Activated T-helper 2 cell treated with anti-CD3 and anti-CD28 coated beads, Interferon-gamma antibody, Interleukin-2, Interleukin-4, amounts not matched to agents 10 μg/mL and 5 μg/mL and 100 μg/mL, durations not matched to agents 14 hours and 24 hours and 36 hours (primary cell): ENCODE measurements at places on chromosomes 5 and 9. TPM values are rescaled to one million over a fixed set of nuclear protein-coding genes. Genes with fewer than 3 reads are reported as not detected.

The GAPT gene
- total RNA-seq: not detected in 2 replicates

The BTNL3 gene
- total RNA-seq: not detected in 2 replicates

The DNAH5 gene
- not detected in 2 replicates for total RNA-seq

The GRXCR2 gene
- not detected in 2 replicates for total RNA-seq

The GPR21 gene
- total RNA-seq: 0.59 and 1.0 TPM in 2 replicates

The PFN3 gene
- total RNA-seq: not detected in 2 replicates

The SLC4A9 gene
- total RNA-seq: 0.18 TPM in 1 of 2 replicates, not detected in the other

The PLEKHG4B gene
- not detected in 2 replicates for total RNA-seq

DNA sequence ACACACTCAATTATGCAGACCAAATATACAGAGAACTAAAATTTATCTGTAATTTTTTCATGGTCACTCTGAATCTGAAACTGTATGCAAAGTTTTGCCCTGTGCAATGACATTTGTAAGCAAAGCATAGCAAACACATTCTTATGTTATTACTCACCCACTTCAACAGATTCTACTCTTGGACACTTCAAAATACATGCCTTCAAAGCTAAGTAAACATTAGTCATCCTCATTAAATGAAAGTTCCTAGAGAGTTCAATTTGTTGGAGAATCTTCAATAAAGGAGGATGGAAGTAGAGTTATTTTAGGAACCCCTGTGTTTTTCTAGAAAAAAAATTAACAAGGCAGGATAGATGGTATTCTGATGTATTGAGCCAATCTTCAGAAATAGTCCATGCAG, 639.7 kb upstream of the C9orf72 start:
- H3K27me3 ChIP-seq: no peaks in the 10 kb centered on the region
- no peaks in the 10 kb centered on the region for H3K4me1 ChIP-seq
- H3K27ac ChIP-seq: no peak overlapping the region
- DNase-seq: no peak
- no peak overlapping the region for H3K4me3 ChIP-seq
- no peaks in the 10 kb centered on the region for H3K36me3 ChIP-seq

GRCh38 chr5:83993803-83994202, 273.1 kb upstream of the HAPLN1 start:
- H3K4me1 ChIP-seq: no peaks in the 10 kb centered on the region
- no peak overlapping the region for H3K4me3 ChIP-seq
- H3K36me3 ChIP-seq: no peaks in the 10 kb centered on the region
- DNase-seq: no peak
- H3K27ac ChIP-seq: no peak overlapping the region

GRCh38 chr5:60362158-60362557, 337.8 kb downstream of the DEPDC1B start:
- H3K36me3 ChIP-seq: no peaks in the 10 kb centered on the region
- DNase-seq: no peak
- no peaks in the 10 kb centered on the region for H3K27me3 ChIP-seq
- no peak overlapping the region for H3K4me3 ChIP-seq
- no peaks in the 10 kb centered on the region for H3K4me1 ChIP-seq

- H3K27ac ChIP-seq: peak overlapping the region; percentile 96
- H3K4me1 ChIP-seq: peaks cover 59% of the 10 kb centered on the region
- peak overlapping the region; percentile 77 for H3K4me3 ChIP-seq
Observed at GRCh38 chr9:91193087-91193657, 168.5 kb downstream of the AUH start.

GRCh38 chr9:94554439-94555331, at the start of gene PCAT7:
TSS of gene PCAT7 (plus strand) at chr9:94555083.
- H3K4me1 ChIP-seq: no peaks in the 10 kb centered on the region
- no peaks in the 10 kb centered on the region for H3K36me3 ChIP-seq
- no peak for DNase-seq
- H3K4me3 ChIP-seq: no peak within 1 kb of the TSS
- no peak within 1 kb of the TSS for H3K27ac ChIP-seq
- peaks cover 18% of the 10 kb centered on the region for H3K27me3 ChIP-seq

DNA sequence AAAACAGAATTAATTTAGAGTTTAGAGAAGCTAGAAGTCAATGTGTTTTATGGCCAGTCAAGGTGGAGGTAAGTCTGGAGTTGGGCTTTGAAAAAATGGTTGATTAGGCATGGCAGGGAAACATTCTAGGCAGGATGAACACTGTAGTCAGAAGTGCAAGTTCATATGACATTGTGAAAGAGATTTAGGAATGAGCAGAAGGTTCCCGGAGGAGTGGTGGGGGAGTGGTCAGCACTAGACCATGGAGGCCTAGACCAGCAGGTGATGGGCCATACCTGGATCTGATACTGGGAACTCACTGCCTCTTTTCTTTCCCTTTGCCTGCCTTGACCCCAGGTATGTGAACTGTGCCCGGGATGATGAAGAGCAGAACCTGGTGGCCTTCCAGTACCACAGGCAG, 16.6 kb downstream of the PRDM9 start:
- no peak overlapping the region for H3K4me3 ChIP-seq
- H3K27me3 ChIP-seq: no peaks in the 10 kb centered on the region
- H3K27ac ChIP-seq: no peak overlapping the region

DNA sequence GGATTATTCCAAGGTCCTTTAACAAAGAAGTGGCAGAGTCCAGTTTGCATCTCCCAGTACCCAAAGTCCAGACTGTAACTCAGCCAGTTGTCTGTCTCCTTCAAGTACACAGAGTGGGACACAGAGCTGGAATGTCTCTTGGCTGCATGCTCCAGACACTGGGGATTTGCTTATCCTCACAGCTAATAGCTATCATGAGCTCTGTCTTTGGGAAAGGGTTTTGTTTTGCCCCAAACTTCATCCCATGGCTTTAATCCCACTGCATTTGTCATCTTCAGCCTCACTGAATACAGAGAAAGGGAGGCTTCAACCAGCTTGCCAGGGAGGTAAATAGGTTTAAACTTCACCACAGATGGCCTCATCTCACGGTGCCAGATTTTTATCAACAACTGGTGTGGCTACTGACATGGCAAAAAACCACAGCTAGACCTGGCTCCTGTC, 412.2 kb upstream of the SLC24A2 start:
- H3K36me3 ChIP-seq: no peaks in the 10 kb centered on the region
- no peak for DNase-seq
- peaks cover 4% of the 10 kb centered on the region for H3K27me3 ChIP-seq
- peaks cover 10% of the 10 kb centered on the region for H3K4me1 ChIP-seq
- H3K4me3 ChIP-seq: no peak overlapping the region
- no peak overlapping the region for H3K27ac ChIP-seq

- H3K27me3 ChIP-seq: no peaks in the 10 kb centered on the region
- no peak overlapping the region for H3K4me3 ChIP-seq
- no peaks in the 10 kb centered on the region for H3K4me1 ChIP-seq
- no peaks in the 10 kb centered on the region for H3K36me3 ChIP-seq
- no peak for DNase-seq
Observed at GRCh38 chr9:15843931-15844330, 291.1 kb downstream of the CCDC171 start.

DNA sequence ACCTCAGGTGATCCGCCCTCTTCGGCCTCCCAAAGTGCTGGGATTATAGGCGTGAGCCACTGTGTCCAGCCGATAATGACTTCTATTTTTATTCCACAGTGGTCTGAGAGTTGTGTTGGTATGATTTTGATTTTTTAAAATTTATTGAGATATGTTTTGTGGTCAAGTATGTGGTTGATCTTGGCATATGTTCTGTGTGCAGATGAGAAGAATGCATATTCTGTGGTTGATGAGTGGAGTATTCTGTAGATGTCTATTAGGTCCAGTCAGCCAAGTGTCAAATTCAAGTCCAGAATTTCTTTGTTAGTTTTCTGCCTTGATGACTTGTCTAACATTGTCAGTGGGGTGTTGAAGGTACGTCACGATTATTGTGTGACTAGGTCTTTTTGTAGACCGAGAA, 338.2 kb upstream of the TARS1 start:
- H3K4me1 ChIP-seq: no peaks in the 10 kb centered on the region
- H3K27me3 ChIP-seq: no peaks in the 10 kb centered on the region
- no peak overlapping the region for H3K4me3 ChIP-seq
- DNase-seq: no peak
- H3K36me3 ChIP-seq: no peaks in the 10 kb centered on the region
- no peak overlapping the region for H3K27ac ChIP-seq

- peaks cover 4% of the 10 kb centered on the region for H3K27me3 ChIP-seq
- H3K36me3 ChIP-seq: no peaks in the 10 kb centered on the region
- no peak overlapping the region for H3K4me3 ChIP-seq
- H3K27ac ChIP-seq: no peak overlapping the region
Observed at GRCh38 chr9:135217836-135218235, 130.4 kb downstream of the OLFM1 start.

DNA sequence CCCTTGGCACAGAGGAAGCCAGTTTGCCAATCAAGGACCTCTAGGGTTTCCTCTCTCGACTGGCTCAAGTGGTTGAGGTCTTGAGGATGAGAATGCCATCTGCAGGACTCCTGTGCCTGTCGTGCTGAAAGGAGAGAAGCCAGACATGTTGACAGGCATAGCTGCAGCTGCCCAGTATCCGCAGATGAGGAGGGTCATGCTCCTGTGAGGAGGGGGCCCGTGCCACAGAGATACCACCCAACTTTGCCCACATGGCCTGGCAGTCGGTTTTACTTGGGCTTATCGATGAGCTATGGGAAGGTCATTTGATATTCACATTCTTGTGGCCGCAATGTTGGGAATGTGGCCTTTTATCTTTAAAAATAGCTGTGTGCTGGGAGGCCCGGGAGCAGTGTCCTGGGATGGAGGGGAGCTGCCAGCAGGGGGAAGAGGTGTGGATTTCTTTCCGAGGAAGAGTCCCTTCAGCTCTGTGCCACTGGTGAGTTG, 17.4 kb downstream of the FRMPD1 start:
- DNase-seq: no peak
- H3K4me1 ChIP-seq: no peaks in the 10 kb centered on the region
- no peak overlapping the region for H3K27ac ChIP-seq
- H3K36me3 ChIP-seq: no peaks in the 10 kb centered on the region

DNA sequence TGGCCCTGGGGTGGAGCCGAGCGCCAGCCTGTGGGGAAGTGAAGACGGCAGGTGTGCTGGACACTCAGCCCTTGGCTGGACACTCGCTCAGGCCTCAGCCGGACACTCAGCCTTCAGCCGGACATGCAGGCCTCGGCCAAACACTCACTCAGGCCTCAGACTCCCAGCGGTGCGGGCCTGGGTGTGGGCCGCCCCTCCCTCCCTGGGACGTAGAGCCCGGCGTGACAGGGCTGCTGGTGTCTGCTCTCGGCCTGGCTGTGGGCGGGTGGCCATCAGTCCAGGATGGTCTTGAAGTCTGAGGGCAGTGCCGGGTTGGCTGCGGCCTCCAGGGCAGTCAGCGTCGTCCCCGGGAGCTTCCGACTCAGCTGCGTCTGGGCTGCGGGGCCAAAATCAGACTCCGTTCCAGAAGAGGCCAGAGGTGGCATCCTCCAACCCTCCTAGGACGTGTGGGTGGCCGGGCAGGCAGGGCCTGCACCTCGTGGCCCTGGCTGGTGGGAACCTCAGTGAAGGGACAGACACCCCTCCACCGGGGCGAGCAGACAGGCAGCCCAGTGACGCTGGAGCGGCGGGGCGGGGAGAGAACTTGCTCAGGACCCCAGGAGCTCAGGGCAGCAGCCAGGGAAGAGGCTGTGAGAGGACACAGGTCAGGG, 28.4 kb downstream of the SLC6A18 start:
- H3K27ac ChIP-seq: no peak overlapping the region
- peaks cover 18% of the 10 kb centered on the region for H3K4me1 ChIP-seq
- no peak overlapping the region for H3K4me3 ChIP-seq
- DNase-seq: no peak

GRCh38 chr5:166758151-166758550, 1533.3 kb upstream of the WWC1 start:
- H3K27me3 ChIP-seq: no peaks in the 10 kb centered on the region
- no peaks in the 10 kb centered on the region for H3K4me1 ChIP-seq
- H3K4me3 ChIP-seq: no peak overlapping the region
- H3K27ac ChIP-seq: no peak overlapping the region
- H3K36me3 ChIP-seq: no peaks in the 10 kb centered on the region
- no peak for DNase-seq

GRCh38 chr5:159405611-159406031, 75.3 kb upstream of the IL12B start:
- no peak for DNase-seq
- H3K27ac ChIP-seq: no peak overlapping the region
- H3K4me3 ChIP-seq: no peak overlapping the region
- H3K27me3 ChIP-seq: peaks cover 61% of the 10 kb centered on the region

GRCh38 chr9:128185979-128186965, 5.1 kb downstream of the CIZ1 start:
- H3K27me3 ChIP-seq: no peaks in the 10 kb centered on the region
- no peak overlapping the region for H3K4me3 ChIP-seq
- no peak for DNase-seq
- H3K36me3 ChIP-seq: peaks cover 62% of the 10 kb centered on the region
- peak overlapping the region; percentile 56 for H3K27ac ChIP-seq
- peaks cover 37% of the 10 kb centered on the region for H3K4me1 ChIP-seq

GRCh38 chr5:53041071-53041692, 52.0 kb downstream of the ITGA2 start:
- H3K4me3 ChIP-seq: peak overlapping the region; percentile 15
- no peaks in the 10 kb centered on the region for H3K27me3 ChIP-seq
- peak overlapping the region; percentile 24 for H3K27ac ChIP-seq
- DNase-seq: peak; percentile 36
- H3K4me1 ChIP-seq: peaks cover 73% of the 10 kb centered on the region

DNA sequence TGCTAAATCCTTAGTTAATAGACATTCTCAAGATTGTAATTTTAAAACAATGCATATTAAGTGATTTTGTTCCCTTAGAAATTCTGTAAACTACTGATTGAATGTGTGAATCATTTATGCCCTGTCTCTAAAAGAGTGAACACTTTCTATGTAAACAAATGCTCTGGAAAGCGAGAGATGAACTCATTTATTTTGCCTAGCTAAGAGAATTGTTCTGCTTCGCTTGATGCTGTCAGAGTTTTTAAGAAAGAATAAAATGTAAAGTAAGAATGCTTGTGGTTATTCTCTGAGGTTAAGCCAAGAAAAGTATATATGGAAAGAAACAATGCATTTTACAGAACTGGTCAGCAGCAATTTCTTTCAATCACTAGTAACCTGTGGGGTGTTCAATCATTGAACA, 347.4 kb upstream of the NUDT12 start:
- H3K27me3 ChIP-seq: no peaks in the 10 kb centered on the region
- H3K4me1 ChIP-seq: no peaks in the 10 kb centered on the region
- no peak for DNase-seq
- no peak overlapping the region for H3K27ac ChIP-seq

- H3K27me3 ChIP-seq: peaks cover 3% of the 10 kb centered on the region
- H3K36me3 ChIP-seq: no peaks in the 10 kb centered on the region
- no peak overlapping the region for H3K4me3 ChIP-seq
- no peak for DNase-seq
- H3K4me1 ChIP-seq: no peaks in the 10 kb centered on the region
- H3K27ac ChIP-seq: no peak overlapping the region
Observed at GRCh38 chr5:72453246-72453775, 53.9 kb downstream of the ZNF366 start.

DNA sequence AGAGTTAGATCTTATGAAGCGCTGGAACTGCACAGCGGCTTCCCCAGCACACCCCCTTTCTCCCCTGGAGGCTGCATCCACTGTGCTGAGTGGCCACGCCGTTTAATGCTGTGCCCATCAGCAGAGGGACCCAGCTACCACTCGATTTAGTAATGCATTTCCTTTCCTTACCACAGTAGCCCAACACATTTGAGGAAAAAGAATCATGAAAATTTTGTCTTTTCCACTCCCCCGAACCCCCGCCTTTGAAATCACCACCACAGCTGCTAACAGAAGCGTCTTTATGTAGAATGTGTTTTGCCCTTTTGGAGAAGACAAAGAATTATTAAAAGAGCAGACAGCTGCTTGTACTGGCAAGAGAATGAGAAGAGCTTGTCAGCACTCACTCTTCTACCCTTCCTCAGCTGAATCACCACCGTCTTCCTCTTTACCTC, 73.2 kb downstream of the ACER2 start:
- no peaks in the 10 kb centered on the region for H3K36me3 ChIP-seq
- no peak overlapping the region for H3K27ac ChIP-seq
- DNase-seq: no peak
- peaks cover 18% of the 10 kb centered on the region for H3K27me3 ChIP-seq
- peaks cover 3% of the 10 kb centered on the region for H3K4me1 ChIP-seq
